Suprapubic skin (tissue), 4 donors: ENCODE measurements at places on chromosomes 2 and 18.

- peak; percentile 29 for DNase-seq
Measured at GRCh38 chr2:71706121-71706520, 252.8 kb downstream of the DYSF start.

DNA sequence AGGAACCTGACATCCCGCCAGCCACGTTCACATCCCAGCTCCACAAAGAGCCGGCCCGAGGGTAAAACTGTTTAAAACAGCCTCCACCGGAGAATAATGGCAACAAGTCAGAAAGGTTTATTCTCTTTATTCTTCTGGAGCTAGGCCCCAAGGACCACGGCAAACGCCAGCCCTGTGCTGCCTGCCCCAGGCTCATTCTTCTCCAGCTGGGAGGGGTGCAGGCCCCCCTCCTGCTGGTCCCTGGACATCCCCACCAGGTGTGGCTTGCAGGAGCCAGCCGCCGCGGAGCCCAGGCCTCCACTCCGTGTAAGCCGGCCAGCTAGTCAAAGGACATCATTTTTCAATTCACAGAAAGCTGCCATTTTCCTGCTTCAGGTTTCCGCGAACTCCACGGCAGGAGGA is 65.8 kb upstream of the SALL3 start:
- DNase-seq: no peak

- no peak for DNase-seq
Measured at GRCh38 chr2:196337208-196337953, 166.0 kb upstream of the STK17B start.

GRCh38 chr18:26317398-26317797 is 91.2 kb downstream of the TAF4B start:
- DNase-seq: no peak

- DNase-seq: no peak
Measured at GRCh38 chr2:56537756-56538155, 354.0 kb downstream of the CCDC85A start.

DNA sequence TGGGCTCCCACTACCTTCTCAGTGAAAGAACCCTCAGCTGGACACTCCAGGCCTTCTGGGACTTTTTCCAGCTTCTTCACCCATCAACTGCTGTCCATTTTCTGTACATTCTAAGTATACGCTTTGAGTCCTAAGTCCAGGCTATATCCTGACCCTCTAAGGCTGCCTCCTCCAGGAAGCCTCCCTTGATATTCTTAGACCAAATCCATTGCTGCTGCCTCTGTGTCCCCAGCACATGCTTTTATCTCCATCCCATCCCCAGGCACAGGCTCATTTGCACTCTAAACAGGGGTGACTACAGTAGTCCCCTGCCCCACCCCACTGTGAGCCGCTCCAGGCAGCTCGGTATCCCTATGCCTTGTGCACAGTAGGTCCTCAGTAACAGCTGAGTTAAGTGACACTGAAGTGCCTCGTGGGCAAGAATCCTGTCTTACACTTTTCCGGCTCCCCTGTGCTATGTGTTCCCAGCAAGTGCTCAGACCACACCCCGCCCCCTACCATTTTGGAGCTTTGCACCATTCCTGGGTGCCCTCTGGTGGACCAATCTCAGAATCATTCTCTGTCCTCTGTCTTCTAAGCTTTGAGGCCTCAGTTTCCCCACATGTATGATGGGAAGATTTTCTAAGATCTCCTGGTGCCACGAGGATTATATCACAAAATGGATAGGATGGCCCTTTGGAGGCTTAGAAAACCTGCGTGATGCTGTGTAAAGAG is 34.9 kb downstream of the EMX1 start:
- DNase-seq: no peak
